ENCODE measurements at places on chromosomes 1 and 21.

DNA sequence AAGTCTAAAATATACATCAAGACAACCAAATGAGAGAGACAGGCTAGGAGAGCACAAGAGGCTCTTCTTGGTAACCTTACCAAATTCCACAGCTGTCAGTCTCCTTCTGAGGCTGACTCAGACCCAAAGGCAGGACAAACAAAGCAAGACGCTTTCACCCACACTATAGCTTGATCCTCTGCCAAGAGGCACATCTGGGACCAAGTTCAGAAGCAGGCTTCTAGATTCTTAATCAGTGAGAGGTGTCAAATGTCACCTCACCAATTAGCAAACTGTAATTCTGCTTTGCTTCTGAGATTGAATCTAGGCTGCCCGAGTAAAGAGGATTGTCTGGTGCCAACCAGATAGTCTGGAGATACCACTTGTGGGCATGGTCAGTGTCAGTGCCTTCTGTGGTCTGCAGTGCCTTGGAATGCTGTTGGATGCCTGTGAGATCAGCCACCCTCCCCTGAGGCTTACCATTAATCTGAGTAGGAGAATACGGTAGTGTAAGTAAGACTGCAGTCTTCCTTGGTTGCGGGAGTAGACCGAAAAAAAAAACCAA is 151.0 kb downstream of the FMN2 start:
- DNase-seq: no peak

DNA sequence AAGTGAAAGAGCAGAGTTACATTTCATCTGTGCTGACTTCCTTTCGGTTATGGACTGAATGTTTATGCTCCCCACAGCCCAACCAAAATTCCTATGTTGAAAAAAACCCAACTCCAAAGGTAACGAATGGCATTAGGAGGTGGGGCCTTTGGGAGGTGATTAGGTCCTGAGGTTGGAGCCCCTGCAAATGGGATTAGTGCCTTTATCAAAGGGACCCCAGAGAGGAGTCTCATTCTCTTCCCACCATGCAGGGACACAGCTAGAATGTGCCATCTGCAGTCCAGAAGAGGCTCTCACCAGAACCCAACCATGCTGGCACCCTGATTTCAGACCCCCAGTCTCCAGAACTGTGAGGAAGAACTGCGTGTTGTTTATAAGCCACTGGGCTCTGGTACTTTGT is 199.3 kb downstream of the TOMM20 start:
- no peak for DNase-seq

GRCh38 chr1:28540651-28541050 is 12.2 kb upstream of the TRNAU1AP start:
- DNase-seq: no peak

DNA sequence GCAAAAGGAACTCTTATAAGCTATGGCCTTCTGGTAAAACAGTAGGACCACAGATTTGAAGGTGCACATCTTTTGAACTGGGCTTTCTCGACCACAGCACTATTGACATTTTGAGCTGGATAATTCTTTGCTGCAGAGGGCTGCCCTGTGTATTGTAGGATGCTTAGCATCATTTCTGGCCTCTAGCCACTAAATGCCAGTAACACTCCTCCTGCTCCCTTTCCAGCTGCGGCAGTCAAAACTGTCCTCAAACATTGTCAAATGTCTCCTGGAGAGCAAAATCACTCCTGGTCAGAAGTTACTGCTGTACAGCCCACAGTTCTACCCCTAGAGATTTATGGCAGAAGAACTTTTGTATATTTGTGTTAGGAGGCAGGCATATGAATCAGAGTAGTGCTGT is 836.7 kb downstream of the PLA2G4A start:
- DNase-seq: no peak

DNA sequence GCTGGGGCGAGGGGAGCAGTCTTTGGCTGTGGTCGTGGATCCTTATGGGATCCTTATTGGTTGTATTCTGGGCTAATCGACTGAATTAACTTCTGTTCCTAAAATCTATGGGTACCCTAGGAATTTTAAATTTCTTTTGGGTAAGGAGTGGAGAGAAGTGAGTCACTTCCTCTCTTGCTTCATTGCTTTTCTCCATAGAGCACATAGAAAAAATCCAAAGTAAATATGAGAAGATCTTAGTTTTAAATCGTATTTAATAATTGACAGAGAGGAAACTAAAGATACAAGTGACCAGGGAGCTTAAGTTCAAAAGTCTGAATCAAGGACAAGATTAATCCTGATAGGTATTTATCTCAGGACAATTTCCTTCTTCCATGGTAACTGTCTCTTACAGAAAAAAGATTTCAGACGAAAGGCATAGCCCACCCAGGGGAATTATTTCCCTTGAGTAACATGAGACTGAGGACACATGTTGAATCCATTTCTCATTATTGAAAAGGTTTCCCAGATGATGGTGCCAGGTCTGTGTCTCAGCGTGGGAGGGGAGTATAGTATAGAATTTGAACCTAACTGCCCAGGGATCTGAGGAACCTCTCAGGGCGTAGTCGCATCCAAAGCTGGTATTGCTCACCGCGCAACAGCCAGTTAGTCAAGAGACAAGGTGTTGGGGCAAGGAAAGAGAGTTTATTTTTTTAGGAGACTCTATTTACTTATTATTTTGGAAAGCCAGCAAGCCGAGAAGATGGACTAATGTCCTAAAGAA is 28.7 kb upstream of the FASLG start:
- no peak for DNase-seq

- no peak for DNase-seq
These were observed 32.4 kb downstream of the CDK18 start for GRCh38 chr1:205536759-205537361.

GRCh38 chr1:173113015-173113741 is 62.4 kb upstream of the TNFSF18 start:
- no peak for DNase-seq

GRCh38 chr1:47002211-47002610 is 21.3 kb upstream of the CYP4X1 start:
- no peak for DNase-seq

DNA sequence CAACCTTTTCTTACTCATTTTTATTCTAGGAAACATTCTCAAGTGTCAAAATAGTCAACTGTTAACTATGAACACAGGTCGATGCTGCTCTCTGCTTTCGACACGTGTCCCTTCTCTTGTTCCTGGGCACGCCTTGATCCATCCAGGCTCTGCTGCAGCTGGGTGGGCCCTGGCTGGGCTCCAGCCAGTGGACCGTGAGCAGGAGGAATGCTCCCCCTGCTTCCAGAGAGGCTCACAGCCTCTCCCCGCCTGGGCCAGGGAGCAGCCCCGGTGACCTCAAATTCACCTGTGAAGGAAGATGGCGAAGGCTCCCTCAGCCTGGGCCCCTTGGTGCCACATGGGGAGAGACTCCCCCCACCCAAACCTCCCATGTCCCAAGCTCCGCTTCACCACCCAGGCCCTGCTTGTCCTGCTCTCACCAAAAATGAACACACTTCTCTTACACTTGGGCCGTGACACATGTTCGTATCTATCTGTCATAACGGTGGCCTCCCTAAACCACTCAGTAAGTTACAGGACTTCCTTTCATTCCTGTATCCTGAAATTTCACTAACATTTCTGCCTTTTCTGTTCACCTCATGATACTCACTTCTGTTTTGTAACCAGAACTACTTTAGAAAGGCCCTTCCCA is 24.6 kb upstream of the ADARB1 start:
- DNase-seq: no peak

- no peak for DNase-seq
These were observed 38.7 kb downstream of the AZIN2 start for GRCh38 chr1:33119532-33120217.

GRCh38 chr1:119409731-119410130 is 5.2 kb upstream of the HSD3B2 start:
- no peak for DNase-seq

DNA sequence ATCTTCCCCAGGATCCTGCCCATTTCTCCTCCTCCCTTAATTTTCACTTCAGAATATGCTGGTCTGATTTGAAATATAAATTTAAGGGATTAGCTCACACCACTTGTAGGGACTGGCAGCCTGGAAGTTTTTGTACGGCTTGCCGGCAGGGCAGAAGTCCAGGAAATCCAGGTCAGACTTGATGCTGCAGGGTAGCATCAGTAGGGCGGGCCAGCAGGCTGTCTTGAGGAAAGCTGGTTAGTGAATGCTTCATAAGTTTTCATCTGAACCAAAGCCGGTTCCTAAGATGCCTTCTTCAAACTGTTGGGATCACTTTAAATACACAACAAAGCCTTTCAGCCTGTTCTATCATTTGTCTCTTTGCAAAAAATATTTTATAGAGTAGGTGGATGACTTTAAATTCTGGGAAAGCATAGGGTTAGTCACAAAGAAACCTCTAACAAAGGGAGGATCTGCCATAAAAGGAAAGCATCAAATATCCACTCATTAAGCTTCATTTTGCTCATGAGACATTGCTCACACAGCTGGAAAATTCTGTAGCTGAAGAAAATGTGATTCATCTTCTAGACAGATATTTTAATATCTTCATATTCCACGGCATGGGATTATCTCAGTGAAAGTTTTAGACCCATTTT is 90.7 kb upstream of the GFI1 start:
- DNase-seq: no peak

DNA sequence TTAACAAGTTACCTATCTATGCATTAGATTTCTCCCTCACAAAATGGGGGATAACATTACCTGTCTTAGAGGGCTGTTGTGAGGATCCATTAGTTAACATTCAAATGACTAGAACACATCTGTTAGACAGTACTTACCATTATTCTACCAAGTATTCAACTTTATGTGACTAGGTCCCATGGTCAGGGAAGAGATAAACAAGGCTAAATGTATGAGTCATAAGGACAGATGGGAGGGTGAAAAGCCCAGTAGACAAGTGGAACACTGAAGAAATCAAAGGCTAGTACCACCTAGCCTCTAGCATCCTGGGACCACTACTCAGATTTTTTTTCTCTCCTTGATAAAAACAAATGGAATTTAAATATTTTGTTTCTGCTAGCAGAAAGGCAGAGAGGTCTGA is 9.0 kb upstream of the VHLL start:
- DNase-seq: no peak

DNA sequence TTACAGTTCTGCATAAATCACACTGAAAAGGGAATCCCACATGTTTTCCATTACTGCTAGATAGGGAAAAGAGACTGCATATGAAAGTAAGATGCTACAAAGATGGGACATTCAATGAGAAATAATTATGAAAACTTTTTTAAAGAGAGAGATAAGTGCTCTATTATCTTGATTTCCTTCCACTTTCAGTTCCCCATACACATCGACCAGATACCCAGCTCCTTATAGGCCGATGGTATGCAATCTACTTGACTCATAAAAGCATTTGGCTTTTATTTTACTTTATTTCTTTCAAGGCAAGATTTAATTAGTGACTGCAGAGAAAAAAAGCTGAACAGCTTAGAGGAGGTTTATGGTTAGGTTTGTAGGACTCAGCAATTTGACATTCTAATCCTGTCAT is 13.1 kb downstream of the BRINP2 start:
- no peak for DNase-seq

- DNase-seq: peak; percentile 6
These were observed 124.5 kb downstream of the PTPRC start for GRCh38 chr1:198763298-198763714.

- no peak for DNase-seq
These were observed 58.1 kb upstream of the TMEM51 start for GRCh38 chr1:15095496-15095875.

DNA sequence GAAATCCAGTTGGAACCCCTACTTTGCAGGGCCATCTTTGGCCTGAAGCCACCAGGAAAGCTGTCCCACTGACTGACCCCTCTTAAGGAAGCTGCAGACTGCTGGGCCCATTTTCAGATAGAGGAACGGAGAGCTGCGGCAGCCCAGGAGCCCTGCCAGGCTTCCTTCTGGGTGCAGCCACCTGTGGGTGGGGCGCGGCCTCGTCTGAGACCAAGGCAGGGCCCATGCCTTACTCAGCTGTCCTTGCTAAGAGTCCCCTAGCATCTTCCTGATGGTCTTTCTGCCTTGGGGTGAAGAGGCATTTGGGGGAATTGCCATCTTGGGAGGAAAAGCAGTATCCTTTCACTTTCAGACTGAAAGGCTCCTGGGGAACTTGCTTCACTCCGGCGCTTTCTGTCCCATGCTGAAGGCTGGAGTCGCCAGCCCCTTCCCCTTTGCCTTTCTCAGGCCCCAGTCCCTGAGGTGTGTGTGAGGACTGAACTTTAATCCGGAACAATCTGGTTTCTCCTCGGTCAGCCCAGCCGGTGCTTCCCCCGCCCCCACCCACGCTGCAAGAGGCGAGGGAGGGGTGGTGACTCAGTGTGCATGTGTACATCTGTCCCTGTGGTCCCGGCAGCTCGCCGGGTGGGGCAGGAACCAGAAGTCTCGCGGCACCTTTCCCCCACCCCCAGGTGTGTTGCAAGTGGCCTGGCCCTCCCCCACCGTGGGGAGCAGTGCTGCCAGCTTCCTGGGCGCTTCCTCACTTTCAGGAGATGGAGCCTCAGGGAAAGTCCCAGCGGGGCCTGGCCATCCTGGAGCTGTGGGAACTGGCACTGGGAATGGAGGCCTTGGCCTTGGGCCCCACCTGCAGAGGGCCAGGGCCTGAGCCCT is 5.1 kb downstream of the ZC3H12A start:
- DNase-seq: no peak

DNA sequence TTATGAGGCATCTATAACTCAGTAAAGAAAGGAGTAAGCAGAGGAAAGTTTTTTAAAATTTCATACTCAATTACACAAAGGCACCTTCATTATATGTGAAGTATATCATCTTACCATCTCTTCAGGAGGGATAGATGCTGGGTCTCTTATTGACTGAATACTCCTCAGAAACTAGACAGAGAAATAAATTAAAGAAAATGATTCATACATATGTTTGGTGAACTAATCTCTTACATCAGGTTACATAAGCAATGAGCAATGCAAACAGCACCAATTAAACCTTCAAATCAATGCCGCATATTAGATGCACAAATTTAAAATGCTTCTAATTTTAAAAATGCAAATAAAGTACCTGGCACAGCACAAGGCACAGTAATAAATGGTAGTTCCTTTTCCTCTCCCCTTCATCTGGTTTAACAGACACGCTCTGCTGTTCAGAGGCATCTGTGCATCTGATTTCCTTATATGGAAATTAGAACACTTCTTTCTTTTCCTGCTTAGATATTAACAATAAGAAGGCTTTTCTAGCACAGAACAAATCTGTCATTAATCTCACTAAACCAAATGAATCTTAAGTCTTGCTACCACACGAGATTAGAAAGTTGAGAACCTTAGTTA is 20.0 kb downstream of the SCYL3 start:
- DNase-seq: no peak

- no peak for DNase-seq
These were observed 40.5 kb upstream of the KCNE1 start for GRCh38 chr21:34552360-34553098.

DNA sequence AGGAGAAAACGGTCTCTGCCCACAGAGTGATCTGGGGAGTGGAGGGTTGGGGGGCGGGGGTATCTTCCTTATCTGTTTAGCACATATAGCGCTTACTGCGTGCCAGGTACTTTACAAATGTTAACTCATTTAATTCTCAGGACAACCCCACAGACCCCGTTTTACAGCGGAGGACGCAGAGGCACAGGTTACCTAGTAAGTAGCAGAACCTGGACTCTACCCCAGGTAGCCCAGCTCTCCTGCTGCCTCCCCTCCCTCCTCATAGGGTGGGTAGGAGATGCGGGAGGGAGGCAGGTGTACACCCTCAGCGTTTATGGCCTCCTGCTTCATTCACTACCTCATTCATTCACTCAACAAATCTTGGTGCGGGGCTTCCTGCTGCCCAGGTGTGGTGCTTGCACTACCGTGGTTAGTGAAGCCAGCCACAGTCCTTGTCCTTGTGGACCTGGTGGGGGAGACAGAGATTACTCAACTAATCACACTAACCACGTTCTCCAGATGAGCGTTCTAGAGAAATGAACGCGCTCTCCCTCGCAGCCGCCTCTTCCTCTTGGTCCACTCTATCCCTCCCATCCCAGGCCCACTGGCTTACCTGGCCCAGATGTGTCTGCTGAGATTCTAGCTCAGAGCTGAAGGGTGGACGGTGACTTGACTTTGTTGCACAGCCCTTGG is 102.0 kb downstream of the IER5 start:
- no peak for DNase-seq
